ENCODE measurements at places on chromosomes 7 and 10.

GRCh38 chr7:7220821-7221220, 38.5 kb downstream of the C1GALT1 start:
- DNase-seq, result no peak

- no peak for DNase-seq
Observed at GRCh38 chr7:50196719-50197118, 103.7 kb upstream of the ZPBP start.

DNA sequence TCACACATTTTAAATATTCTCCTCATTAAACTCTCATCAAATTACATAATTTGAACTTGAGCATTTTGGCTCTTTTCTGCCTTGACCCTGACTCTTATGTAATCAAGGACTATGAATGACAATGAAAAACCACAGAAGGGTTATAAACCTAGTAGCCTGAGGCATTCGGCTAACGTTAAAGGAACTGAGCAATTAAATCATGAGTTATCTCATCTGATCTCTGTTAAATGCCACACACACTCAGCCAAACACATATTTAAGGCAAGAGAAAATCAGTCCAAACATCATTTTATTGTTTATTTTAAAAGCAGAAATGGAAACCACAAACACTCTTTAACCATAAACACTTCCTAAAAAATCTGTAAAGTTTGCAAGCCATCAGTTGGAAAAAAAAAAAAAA, 204.3 kb downstream of the DGKI start:
- DNase-seq, result no peak

GRCh38 chr10:97220355-97220754, 34.6 kb upstream of the SLIT1 start:
- DNase-seq, result no peak

DNA sequence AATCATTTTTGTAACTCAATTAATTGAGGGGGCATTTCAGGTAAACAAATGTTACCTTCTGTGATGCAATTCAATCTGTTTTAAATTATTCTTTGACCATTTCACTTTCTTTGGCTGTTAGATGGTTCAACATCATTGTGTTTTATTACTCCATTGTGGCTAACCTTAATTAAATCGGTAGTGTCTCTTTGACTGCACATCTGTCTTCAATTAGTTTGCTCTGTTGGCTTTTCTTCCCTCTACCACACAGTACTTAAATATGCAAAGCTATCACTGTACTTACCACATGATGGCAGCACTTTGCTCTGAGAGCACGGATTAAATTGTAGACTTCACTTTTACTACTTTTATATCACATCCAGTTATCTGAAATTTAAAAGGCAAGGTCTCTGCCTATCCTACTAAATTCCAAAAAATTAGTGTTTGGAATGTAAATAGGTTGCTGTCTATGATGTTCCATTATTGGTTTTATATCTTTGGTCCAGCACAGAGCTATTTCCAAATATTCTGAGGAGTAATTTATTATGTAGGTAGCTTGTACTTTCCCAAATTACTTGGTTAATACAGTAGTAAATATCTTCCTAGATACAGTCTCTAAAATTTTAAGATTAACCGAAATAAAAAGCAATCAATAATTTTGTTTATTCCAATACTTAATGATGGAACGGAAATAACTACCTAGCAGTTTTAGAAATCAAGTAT, 352.0 kb downstream of the PCLO start:
- DNase-seq, result no peak

DNA sequence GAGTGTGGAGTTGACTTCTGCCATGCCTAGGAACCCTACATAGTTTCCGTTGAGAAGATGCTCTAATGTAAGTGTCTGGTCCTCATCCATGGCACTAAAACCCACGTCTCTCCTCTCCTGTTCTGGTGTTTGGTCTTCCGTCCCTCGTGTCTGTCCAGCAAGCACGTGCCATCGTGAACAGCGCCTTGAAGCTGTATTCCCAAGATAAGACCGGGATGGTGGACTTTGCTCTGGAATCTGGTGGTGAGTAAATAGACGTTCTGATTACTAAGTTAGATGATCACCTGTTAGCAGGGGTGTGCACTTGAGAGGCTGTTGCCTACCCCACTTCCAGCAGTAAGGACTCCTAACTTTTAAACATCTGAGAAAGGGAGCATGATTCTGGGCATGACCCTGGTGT, 15.1 kb upstream of the GET4 start:
- no peak for DNase-seq

GRCh38 chr7:99557940-99558305, 519 bp upstream of the ZNF655 start:
- no peak for DNase-seq

DNA sequence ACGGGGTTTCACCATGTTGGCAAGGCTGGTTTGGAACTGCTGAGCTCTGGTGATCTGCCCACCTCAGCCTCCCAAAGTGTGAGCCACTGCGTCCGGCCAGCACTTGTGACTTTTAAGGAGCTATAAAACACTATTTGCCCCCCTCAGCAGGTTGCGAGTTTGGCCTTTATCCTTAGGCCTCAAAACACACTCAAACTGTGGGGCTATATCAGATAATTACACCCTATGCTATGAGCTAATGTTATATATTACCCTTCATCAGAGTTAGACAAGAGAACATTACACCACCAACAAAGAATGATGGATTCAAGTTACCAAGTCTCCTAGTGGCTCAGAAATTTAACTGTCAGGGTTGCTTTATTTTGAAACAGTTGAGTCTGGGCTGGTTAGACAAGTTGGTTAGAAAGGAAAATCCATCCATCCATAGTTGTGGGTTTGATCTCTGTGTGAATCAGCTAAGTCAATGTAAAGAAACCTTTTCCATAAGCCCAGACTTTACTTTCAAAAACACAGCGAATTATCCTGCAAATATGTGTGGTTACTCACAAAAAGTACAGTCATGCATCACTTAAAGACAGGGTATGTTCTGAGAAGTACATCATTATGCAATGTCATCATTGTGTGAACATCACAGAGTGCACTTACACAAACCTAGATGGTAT, 115.8 kb downstream of the SEMA3D start:
- no peak for DNase-seq

DNA sequence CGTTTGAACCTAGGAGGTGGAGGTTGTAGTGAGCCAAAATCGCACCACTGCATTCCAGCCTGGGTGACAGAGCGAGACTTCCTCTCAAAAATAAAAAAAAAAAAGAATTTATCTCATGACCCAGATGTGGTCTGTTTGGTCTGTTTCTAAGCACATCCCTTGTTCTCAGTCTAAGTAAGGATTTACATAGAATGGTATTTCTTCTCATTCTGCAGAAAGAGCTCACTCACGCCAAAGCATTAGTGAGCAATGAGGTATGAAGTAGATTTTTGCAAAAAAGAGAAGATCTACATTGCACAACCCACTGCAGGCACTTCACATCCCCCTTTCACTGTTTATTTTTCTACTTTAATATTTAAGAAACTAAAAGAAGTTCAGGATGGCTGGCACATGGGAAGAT, 76.5 kb upstream of the FGL2 start:
- no peak for DNase-seq

DNA sequence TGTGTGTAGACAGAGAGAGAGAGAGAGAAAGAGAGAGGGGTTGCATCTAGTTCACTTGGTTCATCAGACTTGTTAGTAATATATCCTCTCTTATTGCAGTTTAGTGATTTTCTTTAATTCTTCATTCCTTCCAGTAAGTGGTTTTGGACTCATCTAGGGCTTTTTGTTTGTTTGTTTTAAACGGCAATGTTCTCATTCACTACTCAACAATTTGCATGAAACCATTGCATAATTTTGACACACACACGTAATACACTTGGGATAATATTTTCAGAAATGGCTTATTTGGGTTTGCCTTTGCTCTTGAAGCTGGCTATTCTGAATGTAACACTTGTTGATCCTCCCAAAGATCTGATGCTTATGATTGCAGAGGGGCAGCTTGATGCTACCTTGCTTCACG, 16.4 kb upstream of the ZNF32 start:
- no peak for DNase-seq

- DNase-seq, result peak; percentile 39
Observed at GRCh38 chr7:1058821-1059199, 14.5 kb downstream of the GPR146 start.

DNA sequence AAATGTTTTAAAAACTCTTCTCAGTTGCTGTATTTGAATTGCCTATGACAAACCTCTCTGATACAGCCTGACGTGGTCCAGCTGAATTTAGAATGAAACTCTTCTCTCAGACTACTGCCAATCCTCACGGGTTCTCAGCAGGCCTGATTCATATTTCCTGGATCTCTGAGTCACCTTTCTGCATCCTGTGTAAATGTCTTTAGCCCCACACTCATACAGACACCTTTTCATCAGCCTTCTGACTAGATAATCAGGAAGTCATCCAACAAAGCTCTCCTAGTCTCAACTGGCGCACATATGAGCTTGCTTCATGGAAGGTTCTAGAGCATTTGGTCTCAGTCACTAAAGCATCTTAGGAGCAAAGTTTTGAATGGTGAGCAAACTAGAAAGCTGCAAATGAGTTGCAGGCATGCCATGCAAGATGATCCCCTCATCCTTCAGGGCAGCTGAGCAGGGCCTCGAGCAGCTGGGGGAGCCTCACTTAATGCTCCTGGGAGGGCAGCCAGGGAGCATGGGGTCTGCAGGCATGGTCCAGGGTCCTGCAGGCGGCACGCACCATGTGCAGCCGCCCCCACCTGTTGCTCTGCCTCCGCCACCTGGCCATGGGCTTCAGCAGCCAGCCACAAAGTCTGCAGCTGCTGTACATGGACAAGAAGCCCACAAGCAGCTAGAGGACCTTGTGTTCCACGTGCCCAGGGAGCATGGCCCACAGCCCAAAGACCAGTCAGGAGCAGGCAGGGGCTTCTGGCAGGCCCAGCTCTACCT, 182.8 kb downstream of the ARHGAP12 start:
- peak; percentile 16 for DNase-seq

GRCh38 chr10:35352512-35352911, 16.2 kb downstream of the CCNY start:
- peak; percentile 32 for DNase-seq

DNA sequence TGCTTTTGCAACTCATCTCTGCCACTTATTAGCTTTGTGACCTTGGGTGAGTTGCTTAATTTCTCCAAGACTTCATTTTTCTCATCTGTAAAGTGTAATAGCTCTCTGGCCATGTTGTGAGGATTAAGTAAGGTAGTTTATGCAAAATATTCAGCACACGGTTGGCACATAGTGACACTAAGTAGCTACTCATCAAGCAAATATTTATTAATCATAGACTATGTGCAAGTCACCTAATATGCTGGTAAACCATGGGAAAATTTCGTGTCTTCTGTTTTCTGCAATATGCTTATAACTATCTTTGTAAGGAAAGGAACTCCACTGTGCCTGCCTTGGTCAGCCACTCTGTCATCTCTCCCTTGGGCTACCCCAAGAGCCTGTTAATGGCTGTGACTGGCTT, 50.3 kb upstream of the EGR2 start:
- no peak for DNase-seq

GRCh38 chr7:150950496-150951180, 27.5 kb downstream of the KCNH2 start:
- no peak for DNase-seq

DNA sequence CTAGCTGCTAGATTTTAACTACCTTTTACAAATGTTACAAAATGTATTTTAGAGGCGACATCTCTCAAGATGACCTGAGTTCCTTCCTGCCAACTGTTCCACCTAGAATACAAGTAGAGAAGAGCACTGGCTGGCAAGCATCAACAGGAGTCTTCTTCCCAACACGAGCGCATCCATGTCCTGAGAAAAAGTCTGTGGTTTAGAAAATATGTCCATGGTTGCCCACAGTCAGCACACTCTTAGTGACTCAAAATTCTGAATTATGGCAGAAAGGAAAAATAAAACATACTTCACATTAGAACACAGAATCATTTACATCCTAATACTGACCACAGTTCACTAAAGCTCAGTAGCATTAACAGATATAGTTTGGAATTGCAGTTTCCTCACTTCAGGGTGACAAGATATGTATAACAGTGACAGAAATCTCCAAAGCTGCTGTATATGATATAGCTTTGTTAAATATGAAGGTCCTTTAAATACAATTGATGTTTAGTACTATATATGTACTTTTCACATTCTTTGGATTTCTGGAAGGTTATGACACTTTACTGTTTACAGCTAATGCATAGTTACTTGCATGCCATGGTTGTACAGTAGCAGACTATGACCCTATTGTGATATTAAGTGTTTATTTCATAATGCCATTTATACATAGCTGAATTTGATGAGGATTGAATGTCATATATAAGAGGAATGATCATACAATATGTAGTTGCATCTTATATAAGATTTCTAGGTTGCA, 327.1 kb downstream of the GFRA1 start:
- no peak for DNase-seq

GRCh38 chr10:112958275-112958995, 8.4 kb downstream of the TCF7L2 start:
- no peak for DNase-seq

DNA sequence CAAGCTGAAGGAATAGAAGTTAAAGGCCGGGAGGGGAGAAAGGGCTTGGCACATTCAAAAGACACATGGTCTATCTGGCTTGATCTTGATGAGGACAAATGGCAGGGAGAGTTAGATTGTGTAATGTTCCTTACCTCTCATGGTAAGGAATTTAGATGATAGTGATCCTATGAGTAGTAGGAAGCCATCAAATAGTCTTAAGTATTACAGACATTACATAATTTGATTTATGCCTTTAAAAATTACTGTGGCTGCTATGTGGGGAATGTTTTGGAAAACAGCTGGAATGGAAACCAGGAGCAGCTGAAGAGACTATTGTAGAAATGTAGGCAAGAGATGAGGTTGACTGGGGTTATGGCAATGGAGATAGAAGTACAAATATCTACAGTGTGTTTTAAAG, 351.3 kb upstream of the BMPER start:
- DNase-seq, result no peak

DNA sequence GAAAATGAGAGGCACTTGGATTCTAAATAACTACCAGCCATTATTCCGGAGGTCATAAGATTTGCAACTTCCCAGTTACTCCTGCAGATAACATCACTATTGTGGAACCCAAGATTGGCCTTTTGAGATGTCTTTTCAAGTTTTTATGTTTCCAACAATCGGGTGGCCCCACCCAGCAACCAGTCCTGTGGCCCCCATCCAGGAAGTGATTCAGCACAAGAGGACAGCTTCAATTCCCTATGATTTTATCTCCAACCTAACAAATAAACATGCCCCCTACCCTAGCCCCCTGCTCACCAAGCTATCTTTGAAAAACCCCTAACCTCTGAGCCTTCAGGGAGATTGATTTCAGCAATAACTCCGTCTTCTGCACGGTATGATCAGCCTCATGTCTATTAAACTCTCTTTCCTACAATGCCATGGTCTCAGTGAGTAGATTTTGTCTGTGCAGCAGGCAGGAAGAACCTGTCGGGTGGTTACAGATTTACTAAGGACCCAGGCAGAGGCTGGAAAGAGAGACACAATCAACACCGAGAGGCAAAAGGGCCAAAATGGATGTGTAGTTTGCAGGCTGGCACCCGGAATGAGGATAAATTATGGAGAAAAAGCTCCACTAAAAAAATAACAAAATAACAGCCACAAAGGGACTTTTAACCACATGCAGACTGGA, 83.9 kb upstream of the UNC5B start:
- no peak for DNase-seq

GRCh38 chr7:68248973-68249372, 1252.3 kb downstream of the TYW1 start:
- no peak for DNase-seq

Measured in CD4-positive, alpha-beta T cell treated with Interleukin-17A for 1 hour (primary cell).